Spleen (tissue), 13 donors: ENCODE measurements at places on chromosomes 3 and 15.

- H3K4me3 ChIP-seq: no peak overlapping the region
- no peak overlapping the region for H3K27ac ChIP-seq
- no peak for DNase-seq
Measured at GRCh38 chr3:111362381-111363009, 179.5 kb upstream of the CD96 start.

DNA sequence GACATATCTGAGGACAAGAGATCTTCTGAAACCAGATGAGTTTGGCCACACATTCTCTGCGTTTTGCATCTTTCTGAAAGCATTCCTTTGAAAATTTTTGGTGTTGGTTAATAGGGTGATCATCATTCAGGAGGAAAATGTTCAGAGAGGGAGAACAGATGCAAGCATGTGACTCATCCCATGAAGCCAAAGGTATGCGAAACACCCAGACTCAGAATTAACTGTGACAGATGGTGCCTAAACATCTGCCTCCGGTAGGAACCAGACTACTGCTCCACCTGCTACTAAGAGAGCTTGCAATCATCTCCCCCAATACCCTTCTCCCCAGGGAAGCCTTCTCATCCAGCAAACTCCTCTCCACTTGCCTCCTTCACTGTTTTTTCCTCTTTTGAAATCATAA, 46.2 kb downstream of the TRIM69 start:
- H3K27me3 ChIP-seq: no peaks in the 10 kb centered on the region
- DNase-seq: no peak
- no peaks in the 10 kb centered on the region for H3K36me3 ChIP-seq
- no peaks in the 10 kb centered on the region for H3K4me1 ChIP-seq
- no peak overlapping the region for H3K27ac ChIP-seq
- H3K4me3 ChIP-seq: no peak overlapping the region

DNA sequence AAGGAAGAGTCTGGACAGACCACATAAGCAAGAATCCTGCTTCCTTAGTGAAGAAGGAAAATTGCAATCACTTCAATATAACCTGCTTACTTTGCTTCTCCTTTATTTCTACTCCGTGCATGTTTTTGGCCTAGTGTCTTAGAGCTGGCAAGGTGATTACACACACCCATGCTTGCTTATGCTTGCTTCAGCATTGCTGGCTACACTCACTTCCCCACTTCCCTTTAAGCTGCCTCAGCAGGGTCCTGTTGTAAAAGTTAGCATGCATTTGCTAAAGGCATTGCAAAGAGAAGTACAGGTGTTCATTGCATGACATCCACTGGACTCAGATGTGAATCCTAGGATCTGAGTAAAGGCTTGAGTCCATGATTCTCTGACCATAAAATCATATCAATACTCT, 47.5 kb upstream of the STT3B start:
- H3K27me3 ChIP-seq: no peaks in the 10 kb centered on the region
- no peak for DNase-seq
- no peak overlapping the region for H3K27ac ChIP-seq
- H3K4me1 ChIP-seq: no peaks in the 10 kb centered on the region
- no peak overlapping the region for H3K4me3 ChIP-seq
- H3K36me3 ChIP-seq: no peaks in the 10 kb centered on the region

DNA sequence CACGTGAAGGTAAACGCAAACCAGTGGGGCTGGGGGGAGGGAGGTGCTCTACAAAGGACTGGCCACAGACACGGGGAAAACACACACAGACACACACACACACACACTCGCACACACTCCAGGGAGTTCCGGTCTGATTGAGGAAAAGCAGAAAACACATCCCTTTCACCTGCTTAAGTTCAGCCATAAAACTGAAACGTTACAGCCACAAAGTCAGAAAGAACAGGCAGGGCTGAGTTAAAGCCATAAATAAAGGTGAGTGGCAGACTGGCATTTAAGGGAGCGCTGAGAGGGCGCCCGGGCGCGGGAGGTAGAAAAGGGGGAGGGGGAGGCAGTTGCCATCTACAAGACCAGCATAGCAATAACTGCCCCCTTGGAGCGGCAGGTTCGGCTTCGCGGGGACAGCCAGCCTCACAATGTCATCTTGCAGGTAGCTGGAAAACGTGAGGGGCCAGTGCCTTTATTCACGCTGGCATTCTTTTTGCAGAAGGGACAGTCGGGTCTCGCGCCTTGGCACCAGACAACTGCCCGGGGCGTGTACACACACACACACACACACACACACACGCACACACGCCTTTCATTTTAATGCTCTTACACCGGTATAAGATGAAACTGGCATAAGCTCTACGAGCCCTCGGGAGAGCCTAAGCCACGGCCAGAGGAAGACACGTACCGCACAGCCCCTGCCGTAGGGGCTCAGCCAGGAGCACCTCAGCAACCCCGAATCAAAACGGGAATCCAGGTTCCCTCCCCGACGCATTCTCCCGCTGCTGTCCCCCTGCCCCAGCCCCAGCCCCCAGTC, 866 bp downstream of the TNIK start:
- H3K4me3 ChIP-seq: peak overlapping the region; percentile 76
- H3K4me1 ChIP-seq: peaks cover 41% of the 10 kb centered on the region
- peak; percentile 81 for DNase-seq

DNA sequence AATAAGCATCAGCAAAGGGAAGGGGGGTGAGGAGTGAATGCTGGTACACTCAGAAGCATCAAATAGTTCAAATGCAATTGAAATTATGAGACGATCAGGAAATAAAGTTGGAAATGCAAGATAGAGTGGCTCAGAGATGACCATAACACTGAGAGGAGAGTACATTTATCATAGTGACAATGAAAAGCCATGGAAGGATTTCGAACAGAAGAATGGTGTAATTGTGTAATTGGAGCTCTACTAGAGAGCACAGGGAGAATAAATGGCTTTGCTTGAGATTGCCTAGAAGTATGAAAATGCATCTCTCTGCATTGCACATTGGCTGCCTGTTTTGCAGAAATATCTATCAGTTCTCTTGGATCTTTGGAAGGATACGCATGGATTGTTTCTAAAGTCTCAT, 163.3 kb downstream of the TP63 start:
- H3K4me1 ChIP-seq: no peaks in the 10 kb centered on the region
- H3K4me3 ChIP-seq: no peak overlapping the region
- DNase-seq: no peak
- H3K27me3 ChIP-seq: no peaks in the 10 kb centered on the region
- no peak overlapping the region for H3K27ac ChIP-seq

DNA sequence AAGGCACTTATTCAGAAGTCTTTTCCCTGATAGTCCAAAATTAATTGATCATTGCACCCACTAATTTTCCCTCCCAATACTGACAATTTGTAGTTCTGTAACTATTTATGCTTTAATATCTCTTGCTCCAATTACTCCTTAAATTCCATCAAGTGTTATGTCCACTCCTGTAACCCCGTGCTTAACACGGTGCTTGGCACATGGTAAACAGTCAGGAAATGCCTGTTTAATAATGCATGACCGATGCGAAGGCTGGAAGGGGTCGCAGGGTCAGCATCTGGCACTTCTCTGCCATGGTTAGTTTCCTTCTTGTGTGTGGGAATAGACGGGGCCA, 553 bp upstream of the SEC22A start:
- no peak for DNase-seq
- peak overlapping the region; percentile 88 for H3K27ac ChIP-seq

DNA sequence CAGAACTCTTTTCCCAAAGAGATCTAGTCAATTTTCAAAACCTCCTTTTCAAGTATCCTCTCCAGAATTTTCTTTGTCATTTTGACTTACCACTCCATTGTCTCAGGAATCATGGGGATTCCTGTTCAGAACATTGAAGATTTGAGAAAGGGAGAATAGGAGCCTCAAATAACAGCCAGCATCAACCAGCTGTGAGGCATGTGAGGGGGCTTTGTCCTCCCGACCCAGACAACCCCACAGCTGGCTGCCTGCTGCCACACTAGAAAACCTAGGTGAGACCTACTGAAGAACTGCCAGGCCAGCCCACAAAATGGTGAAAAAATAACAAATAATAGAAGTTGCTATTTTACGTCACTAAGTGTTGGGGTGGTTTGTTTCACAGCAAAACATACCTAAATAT, 5.9 kb upstream of the ARHGEF26 start:
- no peak overlapping the region for H3K27ac ChIP-seq
- no peaks in the 10 kb centered on the region for H3K27me3 ChIP-seq
- H3K36me3 ChIP-seq: no peaks in the 10 kb centered on the region
- H3K4me1 ChIP-seq: peaks cover under 1% of the 10 kb centered on the region

DNA sequence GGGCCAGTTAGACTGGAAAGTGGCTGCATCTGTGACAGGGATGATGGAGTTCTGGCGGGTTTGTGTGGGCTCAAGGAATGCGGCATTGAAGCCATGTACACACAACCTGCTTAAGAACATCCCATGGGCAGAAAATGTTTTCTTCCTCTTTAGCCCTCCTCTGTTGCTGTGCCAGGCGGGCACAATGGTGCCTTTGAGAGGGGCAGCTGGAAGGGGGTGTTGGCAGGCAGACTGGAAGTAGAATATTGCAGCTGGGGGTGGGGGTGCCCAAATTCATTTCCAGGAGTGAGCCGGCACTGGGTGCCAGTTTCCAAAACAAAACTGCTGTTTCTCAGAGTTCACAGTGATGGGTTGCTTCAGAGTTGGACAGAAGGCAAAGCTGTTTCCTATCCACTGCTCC, 91.8 kb upstream of the ETV5 start:
- no peaks in the 10 kb centered on the region for H3K36me3 ChIP-seq
- no peak for DNase-seq
- H3K27ac ChIP-seq: no peak overlapping the region
- H3K27me3 ChIP-seq: peaks cover 3% of the 10 kb centered on the region
- no peak overlapping the region for H3K4me3 ChIP-seq
- H3K4me1 ChIP-seq: no peaks in the 10 kb centered on the region

- DNase-seq: no peak
- peaks cover 6% of the 10 kb centered on the region for H3K27me3 ChIP-seq
- no peak overlapping the region for H3K4me3 ChIP-seq
- H3K36me3 ChIP-seq: no peaks in the 10 kb centered on the region
- H3K4me1 ChIP-seq: no peaks in the 10 kb centered on the region
Measured at GRCh38 chr15:69482686-69483256, 30.2 kb downstream of the RPLP1 start.

GRCh38 chr15:43958861-43959330, 132.1 kb downstream of the WDR76 start:
- no peaks in the 10 kb centered on the region for H3K4me1 ChIP-seq
- DNase-seq: no peak
- H3K27me3 ChIP-seq: peaks cover 24% of the 10 kb centered on the region
- no peak overlapping the region for H3K27ac ChIP-seq
- no peak overlapping the region for H3K4me3 ChIP-seq

- DNase-seq: no peak
- H3K4me3 ChIP-seq: no peak overlapping the region
- H3K27ac ChIP-seq: no peak overlapping the region
- H3K4me1 ChIP-seq: peaks cover 24% of the 10 kb centered on the region
- no peaks in the 10 kb centered on the region for H3K27me3 ChIP-seq
Measured at GRCh38 chr3:66486646-66487045, 14.2 kb downstream of the LRIG1 start.

- H3K4me1 ChIP-seq: no peaks in the 10 kb centered on the region
- no peak overlapping the region for H3K27ac ChIP-seq
- H3K36me3 ChIP-seq: no peaks in the 10 kb centered on the region
- no peak overlapping the region for H3K4me3 ChIP-seq
Measured at GRCh38 chr3:152998591-152998990, 163.4 kb upstream of the RAP2B start.

DNA sequence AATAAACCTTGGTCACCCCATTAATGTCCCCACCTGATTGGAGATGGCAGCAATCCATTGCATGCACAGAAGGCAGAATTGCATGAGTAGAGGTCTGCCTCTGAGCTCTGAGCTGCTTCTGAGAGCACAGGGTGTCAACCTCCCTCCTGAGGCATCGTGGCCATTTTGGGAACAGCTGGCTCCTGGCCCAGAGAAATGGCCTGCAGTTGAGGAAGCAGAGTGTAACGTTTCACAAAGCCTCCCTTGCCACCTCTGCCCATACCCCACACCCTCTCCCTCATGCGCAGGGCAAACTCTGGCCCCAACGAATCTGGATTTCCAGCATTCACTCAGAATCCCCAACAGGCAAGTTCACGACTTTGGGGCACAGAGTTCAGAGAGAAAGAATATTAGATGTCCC, 198.9 kb downstream of the ADAMTS9 start:
- peaks cover 9% of the 10 kb centered on the region for H3K27me3 ChIP-seq
- DNase-seq: no peak
- no peak overlapping the region for H3K27ac ChIP-seq
- H3K4me1 ChIP-seq: peaks cover 9% of the 10 kb centered on the region

DNA sequence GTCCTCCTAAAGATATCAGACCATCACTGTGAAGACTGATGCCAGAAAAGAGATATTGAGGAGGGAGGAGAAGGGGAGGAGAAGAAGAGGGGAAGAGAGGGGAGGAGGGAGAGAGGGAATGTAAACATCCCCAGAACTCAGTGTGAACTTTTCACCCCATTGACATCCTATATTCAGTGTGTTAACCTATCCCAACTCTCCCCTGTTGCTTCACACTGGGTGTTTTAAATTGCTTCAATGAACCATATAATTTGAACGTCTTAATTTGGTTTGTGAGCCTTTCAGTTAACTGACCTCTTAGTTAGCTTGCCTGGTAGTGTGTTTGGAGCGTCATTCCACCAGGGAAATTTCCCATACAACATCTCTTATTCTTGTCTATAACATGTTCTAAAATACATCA, 29.8 kb upstream of the PTPRG start:
- H3K27ac ChIP-seq: no peak overlapping the region
- DNase-seq: no peak
- H3K4me1 ChIP-seq: no peaks in the 10 kb centered on the region

- no peaks in the 10 kb centered on the region for H3K36me3 ChIP-seq
- peaks cover 14% of the 10 kb centered on the region for H3K4me1 ChIP-seq
- H3K27me3 ChIP-seq: no peaks in the 10 kb centered on the region
- no peak for DNase-seq
- no peak overlapping the region for H3K4me3 ChIP-seq
- H3K27ac ChIP-seq: no peak overlapping the region
Measured at GRCh38 chr3:188914552-188914951, 257.2 kb upstream of the TPRG1 start.

- peak within 1 kb of the TSS; percentile 44 for H3K4me3 ChIP-seq
- no peaks in the 10 kb centered on the region for H3K36me3 ChIP-seq
- H3K27me3 ChIP-seq: peaks cover 12% of the 10 kb centered on the region
- H3K4me1 ChIP-seq: peaks cover 26% of the 10 kb centered on the region
Measured at GRCh38 chr3:13073326-13074005, at the start of gene IQSEC1. Gene IQSEC1, minus strand, starts transcription at chr3:13073429. Its CDS starts 415 bp downstream, at chr3:13073014.

DNA sequence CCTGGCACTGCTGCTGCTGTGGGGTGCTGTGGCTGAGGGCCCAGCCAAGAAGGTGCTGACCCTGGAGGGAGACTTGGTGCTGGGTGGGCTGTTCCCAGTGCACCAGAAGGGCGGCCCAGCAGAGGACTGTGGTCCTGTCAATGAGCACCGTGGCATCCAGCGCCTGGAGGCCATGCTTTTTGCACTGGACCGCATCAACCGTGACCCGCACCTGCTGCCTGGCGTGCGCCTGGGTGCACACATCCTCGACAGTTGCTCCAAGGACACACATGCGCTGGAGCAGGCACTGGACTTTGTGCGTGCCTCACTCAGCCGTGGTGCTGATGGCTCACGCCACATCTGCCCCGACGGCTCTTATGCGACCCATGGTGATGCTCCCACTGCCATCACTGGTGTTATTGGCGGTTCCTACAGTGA, 2.1 kb downstream of the GRM2 start:
- DNase-seq: no peak
- H3K4me3 ChIP-seq: no peak overlapping the region
- H3K4me1 ChIP-seq: peaks cover 4% of the 10 kb centered on the region
- peaks cover 22% of the 10 kb centered on the region for H3K36me3 ChIP-seq
- no peak overlapping the region for H3K27ac ChIP-seq

GRCh38 chr15:84988909-84989644, 7.4 kb downstream of the PDE8A start:
- H3K27ac ChIP-seq: peak overlapping the region; percentile 39
- no peak overlapping the region for H3K4me3 ChIP-seq
- H3K36me3 ChIP-seq: no peaks in the 10 kb centered on the region
- no peaks in the 10 kb centered on the region for H3K27me3 ChIP-seq
- H3K4me1 ChIP-seq: peaks cover 19% of the 10 kb centered on the region
